AG09319 (cell line): ENCODE measurements at places on chromosomes 7 and 10.

DNA sequence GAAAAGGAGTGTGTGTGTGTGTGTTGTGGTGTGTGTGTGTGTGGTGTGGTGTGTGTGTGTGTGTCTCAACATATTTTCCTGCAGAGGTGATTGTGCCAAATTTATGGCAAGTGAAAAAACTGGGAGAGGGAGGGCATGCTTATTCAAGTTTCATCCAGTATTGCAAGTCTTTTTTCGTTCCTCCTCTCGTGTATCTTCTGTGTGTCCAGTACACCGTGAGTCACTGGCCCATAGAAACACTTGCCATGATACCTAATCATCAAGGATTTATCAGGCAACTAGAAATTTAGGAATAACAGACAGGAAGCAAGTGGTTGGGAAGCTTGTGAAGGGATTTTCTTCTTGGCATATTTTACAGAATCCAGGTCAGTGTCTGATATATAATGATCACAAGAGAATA, 820.5 kb downstream of the GATA3 start:
- DNase-seq = no peak

DNA sequence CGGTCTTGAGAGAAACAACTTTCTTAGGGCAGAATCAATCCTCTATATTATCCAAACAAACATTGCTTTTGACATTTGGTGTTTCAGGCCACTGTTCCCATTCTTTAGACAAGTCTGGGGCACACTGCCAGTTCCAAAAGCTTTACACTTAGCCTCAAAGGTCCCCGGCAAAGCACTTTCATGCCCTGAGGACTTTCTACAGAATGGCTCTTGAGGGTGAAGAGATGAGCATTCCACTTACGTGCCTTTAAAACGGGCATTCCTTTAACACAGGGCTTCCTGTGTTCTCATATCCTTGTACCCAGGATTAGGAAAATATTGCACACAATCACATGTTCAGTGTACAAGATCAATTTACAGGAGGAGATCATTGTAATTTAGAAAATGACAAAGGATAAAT, 13.1 kb upstream of the TMEM213 start:
- no peak for DNase-seq

GRCh38 chr7:114989531-114989930, 67.6 kb downstream of the MDFIC start:
- no peak for DNase-seq

- no peak for DNase-seq
Measured at GRCh38 chr10:23362879-23363792, 18.5 kb upstream of the C10orf67 start.

GRCh38 chr10:128751284-128751683, 625.1 kb upstream of the MKI67 start:
- no peak for DNase-seq

DNA sequence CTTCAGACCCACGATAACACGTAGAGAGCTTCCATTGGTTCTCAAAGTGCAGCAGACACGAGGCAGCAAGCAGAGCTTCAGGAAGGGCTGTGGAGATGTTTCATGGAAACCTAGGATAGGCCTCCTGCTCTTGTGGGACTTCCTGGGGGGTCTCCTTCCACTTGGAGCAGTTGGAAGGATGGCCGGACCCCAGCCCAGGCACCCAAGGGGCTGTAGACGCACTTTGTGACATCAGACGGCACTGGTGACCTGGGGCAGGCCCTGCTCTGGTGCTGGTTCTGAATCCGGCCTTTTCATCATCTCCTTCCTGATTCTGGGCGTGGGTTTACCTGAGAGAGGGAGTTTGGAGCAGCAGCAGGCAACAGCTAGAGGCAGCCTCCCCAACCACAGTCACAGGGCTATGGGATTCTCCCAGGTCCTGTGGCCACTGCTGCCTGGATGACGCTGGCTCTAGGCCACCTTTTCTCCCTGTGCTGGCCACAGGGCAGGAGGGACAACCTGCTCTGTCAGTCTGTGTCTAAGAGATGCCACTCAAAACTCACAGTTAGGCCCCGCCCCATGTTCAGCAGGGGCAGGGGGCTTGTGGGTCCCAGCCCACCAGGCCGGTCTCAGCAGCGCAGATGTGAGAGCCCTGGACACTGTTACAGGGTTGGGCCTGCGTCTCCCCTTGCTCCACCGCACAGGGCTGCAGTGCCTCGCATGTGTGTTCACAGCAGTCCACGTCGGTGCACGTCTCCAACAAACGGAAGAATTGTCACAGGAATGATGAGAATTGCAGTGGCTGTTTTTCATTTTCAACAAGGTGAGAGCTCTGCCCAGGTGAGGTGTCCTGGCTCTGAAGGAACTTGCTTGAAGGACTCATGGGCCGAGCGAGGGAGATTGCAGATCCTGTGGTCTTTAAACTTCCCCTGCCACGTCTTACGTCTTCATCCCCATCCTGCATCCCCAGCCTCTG, 569.3 kb downstream of the TCERG1L start:
- no peak for DNase-seq

- DNase-seq = no peak
Measured at GRCh38 chr7:156614434-156615264, 25.9 kb upstream of the RNF32 start.

DNA sequence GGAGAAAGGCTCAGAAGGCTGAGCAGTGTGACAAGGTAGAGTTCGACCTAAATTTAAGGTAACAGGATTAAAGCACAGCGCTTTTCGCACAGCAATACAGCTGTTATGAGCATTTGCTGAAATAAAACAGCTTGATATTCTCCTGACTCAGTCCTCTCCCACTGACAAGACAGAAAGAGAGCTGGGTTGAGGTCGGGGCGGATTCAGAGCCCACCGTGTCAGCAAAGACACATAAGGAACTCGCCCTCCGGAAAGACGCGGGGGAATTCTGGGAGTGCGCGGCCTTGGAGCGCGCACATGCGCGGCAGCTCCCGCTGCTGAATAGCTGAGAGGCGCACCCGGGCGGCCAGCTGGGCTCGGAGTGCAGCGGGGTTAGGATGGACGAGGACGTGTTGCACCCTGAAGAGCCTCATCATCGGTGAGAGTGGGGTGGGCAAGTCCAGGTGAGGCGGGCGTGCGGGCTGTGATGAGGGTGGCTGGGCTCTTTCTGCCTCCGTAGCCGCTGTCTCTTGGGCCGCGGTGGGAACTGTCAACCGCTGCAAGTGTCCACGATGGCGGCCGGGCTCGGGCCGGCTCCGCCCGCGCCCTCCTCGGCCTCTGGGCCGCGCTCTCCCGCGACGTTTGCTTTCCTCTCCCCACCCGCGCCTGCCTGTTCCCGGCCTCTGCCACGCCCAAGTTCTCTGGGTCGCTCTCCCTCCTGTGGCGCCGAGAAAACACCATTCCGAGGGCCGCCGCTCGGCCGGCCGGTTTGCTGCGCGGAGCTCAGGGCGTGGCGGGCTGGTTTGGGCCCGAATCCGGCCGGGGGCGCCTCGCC, 120.6 kb downstream of the LYZL1 start:
- peak; percentile 22 for DNase-seq

GRCh38 chr10:80646366-80646765, 108.7 kb downstream of the SH2D4B start:
- DNase-seq = no peak

GRCh38 chr10:98170249-98171117, 36.0 kb downstream of the R3HCC1L start:
- DNase-seq = no peak

- no peak for DNase-seq
Measured at GRCh38 chr10:131269776-131270460, 41.6 kb downstream of the TCERG1L start.

GRCh38 chr7:4050126-4050660, 631.9 kb upstream of the FOXK1 start:
- DNase-seq = no peak

DNA sequence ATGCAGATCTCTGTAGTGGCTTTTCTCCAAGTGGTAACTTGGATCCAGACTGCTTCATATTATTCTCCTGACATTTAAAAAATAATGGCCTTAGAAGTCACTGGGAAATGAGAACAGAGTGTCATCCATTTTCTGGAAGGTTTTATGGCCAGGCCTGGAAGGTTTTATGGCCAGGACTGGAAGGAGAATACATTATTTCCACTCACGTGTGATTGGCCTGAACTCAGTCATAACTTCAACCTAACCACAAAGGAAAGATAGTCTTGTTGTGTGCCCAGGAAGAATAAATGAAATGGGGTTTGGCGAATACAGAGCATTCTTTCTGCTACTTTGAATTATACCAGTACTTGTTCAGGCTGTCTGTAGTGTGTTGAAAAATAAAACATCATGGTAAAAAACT, 360.9 kb downstream of the GPAM start:
- DNase-seq = no peak

GRCh38 chr7:95101422-95101821, 194.0 kb downstream of the PPP1R9A start:
- no peak for DNase-seq

DNA sequence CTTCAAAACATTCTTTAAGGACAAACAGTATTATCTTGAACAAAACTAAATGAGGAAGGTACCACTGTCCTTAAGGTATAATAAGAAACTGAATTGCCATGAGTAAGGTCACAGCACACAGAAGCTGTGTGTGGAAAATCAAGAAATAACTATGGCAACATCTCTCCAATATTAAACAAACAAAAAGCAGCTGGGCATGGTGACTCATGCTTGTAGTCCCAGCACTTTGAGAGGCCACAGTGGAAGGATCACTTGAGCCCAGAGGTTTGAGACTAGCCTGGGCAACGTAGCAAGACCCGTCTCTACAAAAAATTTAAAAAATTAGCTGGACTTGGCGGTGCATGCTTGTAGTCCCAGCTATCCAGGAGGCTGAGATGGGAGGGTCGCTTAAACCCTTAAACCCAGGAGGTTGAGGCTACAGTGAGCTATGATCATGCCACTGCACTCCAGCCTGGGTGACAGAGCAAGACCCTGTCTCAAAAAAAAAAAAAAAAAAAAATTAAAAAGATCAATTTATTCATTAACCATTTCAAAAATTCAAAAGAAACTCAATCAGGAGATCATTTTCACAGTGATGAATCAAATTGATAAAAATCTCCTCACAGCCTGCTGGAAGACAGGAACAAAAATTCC, 195.4 kb downstream of the SKIDA1 start:
- DNase-seq = peak; percentile 71

DNA sequence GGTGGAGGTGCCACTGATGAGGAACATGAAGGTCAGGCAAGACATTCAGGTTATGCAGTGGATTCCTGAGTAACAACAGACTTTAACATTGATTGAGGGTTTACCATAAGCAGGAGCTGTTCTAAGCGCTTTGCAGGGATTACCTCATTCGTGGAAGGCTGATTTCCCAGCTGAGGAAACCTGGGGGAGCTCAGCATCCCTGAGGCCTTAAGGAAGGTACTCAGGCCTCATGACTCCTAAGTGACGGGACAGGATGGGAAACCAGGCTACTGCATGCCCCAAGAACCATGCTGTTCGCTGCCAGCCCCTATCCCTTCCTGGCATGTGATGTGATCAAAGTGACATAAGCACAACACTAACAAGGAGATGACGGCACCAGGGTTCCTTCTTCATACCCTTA, 143.6 kb upstream of the NFE2L3 start:
- no peak for DNase-seq

DNA sequence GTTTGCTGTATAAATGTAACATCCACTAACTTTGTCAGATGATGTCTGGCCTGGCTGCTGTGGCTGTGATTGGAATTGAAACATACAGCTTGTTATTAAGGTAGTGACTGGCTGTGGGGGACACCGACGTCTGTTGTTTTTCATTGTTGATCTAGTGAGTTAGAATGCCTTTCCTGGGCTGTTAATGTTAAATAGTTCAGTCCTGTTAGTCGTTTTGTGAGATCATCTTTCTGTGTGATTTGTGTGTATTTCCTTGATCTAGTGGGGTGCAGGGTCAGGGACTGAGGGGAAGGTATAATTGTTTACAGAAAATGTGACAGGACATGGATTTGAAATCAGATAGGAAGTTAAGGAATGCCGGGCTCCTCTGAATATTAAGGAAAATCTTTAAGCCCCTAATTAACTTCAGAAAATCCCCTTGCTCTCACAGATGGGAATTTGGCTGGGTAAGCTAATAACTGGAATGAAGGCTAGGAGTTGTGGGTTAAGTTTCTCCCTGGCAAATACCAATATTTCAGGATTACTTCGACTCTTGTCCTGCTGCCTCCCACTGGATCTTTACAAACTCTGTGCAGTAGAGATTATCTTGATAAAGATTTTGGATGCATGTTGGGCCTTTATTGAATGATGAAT, 163.1 kb downstream of the AUTS2 start:
- DNase-seq = no peak

GRCh38 chr10:119541046-119541445, 1.5 kb downstream of the RGS10 start:
- no peak for DNase-seq

- no peak for DNase-seq
Measured at GRCh38 chr7:26636808-26637207, 227.6 kb downstream of the SKAP2 start.

DNA sequence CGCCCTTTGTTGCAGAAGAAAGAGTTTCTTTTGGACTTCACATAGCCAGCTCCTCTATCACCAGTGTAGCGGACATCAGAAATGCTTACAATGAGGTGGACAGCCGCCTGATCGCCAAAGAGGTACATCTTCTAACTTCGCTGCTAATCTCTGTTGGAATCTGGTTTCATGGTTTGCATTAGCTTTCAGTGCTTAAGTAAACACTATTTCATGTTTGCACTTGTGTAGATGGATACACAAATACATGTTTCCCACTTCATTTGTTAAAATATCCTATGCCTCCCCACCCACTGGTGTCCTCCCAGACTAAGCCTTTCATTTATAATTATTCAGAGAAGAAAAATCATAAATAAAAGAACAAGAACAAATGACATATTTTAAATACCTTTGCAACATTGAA, 103.9 kb downstream of the WDFY4 start:
- no peak for DNase-seq
